KG1 (cell line): ENCODE measurements at places on chromosomes 2 and 18.

DNA sequence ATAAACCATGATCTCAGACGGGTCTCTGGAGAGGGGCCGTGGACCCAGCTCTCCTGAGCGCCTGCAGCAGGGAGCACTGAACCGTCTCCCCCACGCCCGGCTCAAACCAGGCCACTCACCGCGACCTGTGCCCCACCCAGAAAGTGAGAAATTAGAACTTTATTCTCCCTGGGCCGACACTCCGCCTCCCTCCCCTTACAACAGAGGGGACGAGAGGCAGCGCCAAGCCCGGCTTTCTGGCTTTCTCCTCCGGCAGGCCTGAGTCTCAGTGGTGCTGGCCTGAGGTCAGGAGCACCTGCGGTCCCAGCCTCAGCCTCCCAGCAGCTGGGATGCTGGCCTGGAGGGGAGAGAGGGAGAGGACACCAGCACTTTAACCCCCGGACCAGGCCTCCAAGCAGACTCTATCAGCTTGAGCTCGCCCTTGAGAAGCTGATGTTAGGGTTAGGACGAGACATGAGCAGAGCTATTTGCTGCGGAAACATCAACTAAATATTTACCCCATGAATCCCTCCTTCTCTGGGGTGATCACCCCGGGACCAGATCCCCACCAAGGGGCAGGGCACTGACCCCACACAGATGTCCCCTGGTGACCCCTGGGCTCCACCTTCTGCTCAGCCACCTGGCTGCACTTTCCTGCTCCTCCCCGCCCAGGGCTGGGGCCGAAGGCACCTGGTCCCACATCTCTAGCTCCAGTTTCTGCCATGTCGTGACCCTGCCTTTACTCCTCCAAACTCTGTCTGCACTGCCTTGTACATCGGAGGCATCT is 856.3 kb upstream of the SALL3 start:
- no peak for DNase-seq

GRCh38 chr2:62335612-62336011 is 139.7 kb downstream of the B3GNT2 start:
- DNase-seq: no peak

DNA sequence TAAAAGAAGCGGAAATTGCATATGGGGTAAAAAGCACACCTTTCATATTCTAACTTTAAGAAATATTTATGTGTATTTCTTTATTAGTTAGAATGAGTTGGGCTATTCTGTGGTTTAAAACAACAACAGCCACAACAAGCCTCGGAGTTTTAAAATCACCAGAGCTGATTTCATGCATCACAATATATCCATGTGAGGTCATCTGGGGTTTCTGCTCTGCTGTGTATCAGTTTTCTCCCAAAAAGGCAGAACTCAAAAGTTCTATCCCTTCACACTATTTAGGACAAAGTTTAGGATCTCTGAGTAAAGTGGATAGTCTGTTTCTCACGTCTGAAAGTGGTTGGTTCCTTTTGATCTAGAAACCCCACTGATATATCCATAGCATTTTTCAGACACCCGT is 601.5 kb upstream of the GCFC2 start:
- no peak for DNase-seq

GRCh38 chr18:75727456-75727855 is 300.0 kb upstream of the SMIM21 start:
- no peak for DNase-seq

- no peak for DNase-seq
These were observed 3.0 kb downstream of the FEV start for GRCh38 chr2:218981881-218982585.

- no peak for DNase-seq
These were observed 243.0 kb downstream of the RPRM start for GRCh38 chr2:153235516-153235915.

DNA sequence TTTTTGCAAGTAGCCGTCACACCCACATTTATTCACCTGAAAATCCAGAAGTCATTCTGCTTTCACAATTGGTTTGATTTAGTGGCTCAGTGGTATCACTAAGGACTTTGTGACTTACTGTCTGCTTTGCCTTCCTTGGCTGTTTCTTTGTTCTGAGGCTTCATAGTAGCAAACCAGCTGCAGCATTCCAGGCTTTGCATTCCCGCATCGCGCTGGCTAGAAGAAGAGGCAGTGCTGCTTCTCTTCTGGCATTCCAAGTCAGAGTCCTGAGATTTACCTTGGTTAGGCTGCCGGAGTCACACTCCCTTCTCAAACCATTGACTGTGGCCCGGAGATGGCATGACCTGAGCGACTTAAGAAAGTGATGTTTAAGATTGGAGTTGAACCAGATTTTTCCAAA is 35.1 kb downstream of the MYO1B start:
- no peak for DNase-seq

DNA sequence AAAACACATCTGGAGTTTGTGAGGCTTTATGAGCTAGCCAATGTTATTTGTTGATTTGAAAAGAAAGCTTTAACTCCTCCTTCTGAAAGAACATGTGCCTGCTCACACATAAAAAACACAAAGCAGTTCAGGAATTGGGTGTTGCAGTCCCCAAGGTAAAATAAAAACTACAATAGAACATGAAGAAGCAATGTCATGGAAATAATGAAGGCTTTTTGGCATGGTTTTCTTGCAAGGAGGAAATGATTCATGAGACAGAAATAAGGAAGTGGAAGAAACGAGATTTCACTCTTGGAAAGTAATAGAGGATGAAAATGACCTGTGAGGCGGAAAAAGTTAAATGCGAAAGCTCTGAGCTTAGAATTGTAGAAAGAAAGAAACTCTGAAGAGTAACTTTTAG is 81.1 kb downstream of the TRIB2 start:
- no peak for DNase-seq

DNA sequence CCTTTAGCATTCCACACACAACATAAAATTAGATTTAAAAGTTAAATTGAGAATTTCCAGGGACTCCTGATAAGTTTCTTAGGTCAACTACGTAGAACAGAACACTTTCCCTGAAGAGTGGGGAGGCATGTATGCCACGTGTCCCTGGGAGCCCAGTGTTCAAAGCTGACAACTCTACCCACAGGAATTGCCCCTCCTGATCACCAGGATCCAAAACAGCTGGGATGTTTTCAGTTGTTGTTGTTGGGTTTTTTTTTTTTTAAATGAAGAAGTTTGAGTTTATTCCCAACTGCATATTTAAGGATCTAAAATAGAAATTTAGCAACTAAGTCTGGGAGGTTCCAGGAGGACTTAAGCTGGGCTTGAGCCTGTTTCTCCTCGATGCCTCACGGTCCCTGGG is 100.5 kb downstream of the TPGS2 start:
- no peak for DNase-seq

DNA sequence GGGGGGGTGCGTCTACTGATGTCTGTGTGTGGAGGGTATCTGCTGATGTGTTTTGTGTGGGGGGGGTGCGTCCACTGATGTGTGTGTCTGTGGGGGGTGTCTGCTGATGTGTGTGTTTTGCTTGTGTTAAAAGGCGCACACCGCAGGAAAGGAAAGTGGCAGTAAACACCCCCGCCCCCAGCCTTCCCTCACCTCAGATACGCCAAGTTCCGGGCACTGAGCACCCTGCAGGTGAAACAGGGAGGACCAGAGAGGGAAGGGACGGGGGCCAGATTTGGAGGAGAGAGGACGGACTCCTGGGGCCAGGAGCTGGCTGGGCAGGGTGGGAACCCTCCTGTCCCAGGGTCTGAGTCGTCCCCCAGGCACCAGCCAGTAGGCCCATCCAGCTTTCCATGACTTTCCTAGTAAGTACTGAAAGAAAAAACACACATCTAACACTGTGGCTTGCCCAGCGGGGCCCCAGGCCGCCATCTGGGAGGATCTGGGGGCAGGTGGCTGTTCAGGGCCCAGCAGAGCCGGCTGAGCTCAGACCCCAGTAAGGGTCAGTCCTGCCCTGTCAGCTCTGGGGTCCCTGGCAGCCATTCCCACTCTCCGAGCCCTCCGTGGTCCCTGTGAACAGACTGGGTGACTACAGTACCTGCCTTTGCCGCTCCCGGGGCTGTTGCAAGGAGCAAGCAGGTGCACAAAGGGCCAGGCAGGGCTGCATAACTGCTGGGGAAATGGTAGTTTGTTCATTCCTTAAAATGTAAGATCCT is 126.9 kb downstream of the NFATC1 start:
- no peak for DNase-seq

- DNase-seq: no peak
These were observed 17.0 kb downstream of the RTN4 start for GRCh38 chr2:55033076-55033742.

GRCh38 chr2:42132191-42132965 is 36.8 kb upstream of the EML4 start:
- no peak for DNase-seq

DNA sequence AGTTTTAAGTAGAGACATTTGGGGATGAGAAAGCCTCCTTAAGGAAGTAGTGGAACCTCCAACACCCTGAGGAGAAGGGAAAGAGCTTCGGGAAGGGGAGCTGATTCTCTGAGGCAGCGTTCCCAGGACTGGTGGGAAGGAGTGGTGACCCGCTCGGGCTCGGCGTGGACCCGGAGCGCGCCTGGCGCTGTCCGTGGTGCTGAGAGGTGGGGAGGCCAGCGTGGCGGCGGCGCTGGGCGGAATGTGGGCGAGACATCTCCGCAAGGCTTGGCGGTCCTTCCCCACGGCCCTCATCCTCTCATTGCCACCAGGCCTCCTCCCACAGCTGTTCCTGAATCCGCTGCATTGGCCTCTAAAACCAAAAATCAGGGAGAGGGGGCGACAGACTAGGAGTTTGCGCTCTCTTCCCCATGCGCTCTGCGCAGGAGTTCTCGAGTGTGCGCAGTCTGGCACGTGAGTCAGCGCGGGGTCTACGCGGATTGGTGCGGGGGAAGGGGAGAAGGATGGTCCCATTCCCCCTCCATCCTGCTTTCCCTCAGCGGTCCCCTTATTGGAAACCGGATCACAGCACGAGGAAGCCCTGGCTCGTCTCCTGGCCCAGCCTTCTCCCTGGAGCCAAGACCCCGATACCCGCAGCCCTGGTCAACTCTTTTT is 857 bp downstream of the RESP18 start:
- DNase-seq: no peak

- DNase-seq: no peak
These were observed 62.2 kb downstream of the TTC21B start for GRCh38 chr2:165891345-165891744.

DNA sequence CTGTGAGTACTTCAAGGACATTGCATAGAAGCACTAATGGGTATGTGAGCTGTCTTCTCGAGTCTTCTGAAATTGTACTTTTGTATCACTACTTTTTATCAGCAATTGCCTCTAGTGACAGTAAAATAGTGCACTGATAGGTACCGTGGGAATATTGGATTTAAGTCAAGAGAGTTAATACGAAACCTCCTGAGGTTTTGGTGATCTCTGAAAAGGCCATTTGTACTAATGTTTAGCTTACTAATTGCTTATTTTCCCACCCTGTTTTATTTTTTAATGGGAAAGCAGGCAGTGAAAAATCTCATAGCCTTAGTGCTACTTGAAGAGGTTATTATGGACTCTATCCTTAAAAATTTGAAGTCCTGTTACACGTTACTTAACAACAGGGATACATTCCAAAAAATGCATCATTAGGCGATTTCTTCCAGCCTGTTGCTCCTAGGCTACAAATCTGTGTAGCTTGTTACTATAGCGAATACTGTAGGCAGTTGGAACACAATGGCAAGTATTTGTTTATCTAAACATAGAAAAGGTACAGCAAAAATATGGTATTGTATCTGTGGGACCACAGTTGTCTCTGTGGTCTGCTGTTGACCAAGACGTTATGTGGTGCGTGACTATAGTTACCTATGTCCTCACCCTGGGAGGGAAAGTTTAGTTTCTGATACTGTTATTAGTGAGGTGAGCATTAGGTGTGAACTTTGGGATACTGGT is 65.9 kb downstream of the CAB39 start:
- DNase-seq: no peak

DNA sequence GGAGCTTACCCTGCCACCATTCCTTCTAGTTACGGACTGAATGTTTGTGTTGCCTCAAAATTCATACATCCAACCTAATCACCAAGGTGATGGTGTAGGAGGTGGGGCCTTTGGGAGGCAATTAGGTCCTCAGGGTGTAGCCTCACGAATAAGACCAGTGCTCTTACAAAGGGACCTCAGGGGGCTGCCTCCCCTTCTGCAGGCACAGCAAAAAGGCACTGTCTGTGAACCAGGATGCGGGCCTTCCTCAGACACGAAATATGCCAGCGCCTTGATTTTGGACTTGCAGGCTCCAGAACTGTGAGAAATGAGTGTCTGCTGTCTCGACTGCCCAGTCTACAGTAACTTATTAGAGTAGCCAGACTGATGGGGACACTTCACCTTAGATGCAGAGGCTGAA is 150.4 kb upstream of the HDAC4 start:
- no peak for DNase-seq

DNA sequence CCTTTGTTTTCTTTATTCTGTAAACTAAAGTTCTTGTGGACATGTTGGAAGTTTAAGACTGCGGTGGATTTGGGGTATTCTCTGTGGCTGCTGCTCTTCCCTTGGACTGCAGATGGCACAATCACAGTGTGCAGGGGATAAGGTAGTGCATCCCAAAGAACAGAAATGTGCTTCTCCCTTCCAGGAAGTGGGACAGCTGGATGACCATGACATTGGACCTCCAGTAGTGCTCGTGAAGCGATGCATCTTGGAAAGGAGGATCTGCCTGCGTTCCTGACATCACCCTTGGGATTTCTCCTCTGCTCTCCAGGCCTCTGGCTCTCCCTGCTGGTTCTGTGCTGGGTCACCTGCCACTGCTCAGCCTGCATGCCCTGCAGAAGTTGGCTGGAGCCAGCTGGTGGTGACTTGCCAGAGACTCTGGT is 109.9 kb downstream of the SLC4A3 start:
- no peak for DNase-seq

GRCh38 chr2:156818221-156818620 is 382.0 kb downstream of the GPD2 start:
- DNase-seq: no peak

GRCh38 chr2:126912201-126912600 is 13.5 kb downstream of the TEX51 start:
- no peak for DNase-seq

DNA sequence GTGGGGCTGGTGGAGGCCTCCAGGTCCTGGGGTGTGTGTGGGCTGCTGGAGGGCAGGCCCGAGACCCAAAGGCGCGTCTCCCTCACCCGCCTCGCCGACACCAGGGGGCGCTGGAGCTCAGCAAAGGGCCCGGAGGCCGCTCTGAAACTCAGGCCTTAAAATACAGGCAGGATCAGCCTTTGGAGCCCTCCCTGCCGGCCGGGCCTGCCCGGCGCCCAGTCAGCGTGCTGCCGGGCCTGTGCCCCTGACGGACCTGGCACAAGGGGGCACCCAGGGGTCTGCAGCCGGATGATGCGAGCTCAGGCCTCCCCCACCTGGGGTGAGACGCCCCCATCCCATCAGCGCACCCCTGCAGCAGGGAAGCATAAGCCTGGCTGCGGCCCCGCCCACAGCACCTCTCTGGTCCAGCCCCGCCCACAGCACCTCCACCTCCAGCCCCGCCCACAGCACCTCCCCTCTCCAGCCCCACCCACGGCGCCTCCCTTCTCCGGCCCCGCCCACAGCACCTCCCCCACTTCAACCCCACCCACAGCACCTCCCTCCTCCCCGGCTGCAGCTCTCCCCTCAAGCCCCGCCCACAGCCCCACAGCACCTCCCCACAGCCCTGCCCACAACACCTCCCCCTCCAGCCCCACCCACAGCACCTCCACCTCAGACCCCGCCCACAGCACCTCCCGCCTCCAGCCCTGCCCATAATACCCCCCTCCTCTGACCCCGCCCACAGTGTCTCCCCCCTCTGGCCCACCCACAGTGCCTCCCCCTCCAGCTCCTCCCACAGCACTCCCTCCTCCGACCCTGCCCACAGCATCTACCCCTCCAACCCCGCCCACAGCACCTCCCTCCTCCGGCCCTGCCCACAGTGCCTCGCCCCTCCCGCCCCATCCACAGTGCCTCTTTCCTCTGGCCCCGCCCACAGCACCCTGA is 92.8 kb upstream of the OTOS start:
- no peak for DNase-seq

GRCh38 chr2:20249170-20249569 is 24.2 kb upstream of the SDC1 start:
- DNase-seq: no peak
